Effector CD8-positive, alpha-beta T cell (primary cell): ENCODE measurements at places on chromosomes 11 and 22.
A peak's percentile ranks its signal among the peaks of the same experiment; 100 is the strongest.

GRCh38 chr11:64585150-64585549, 5.9 kb upstream of the SLC22A12 start:
- no peak for DNase-seq

- no peak for DNase-seq
Measured at GRCh38 chr11:24271798-24272197, 225.1 kb upstream of the LUZP2 start.

GRCh38 chr11:1869427-1870325, 16.8 kb downstream of the LSP1 start:
- DNase-seq: no peak

GRCh38 chr11:19368726-19369375, 128.1 kb upstream of the E2F8 start:
- no peak for DNase-seq

DNA sequence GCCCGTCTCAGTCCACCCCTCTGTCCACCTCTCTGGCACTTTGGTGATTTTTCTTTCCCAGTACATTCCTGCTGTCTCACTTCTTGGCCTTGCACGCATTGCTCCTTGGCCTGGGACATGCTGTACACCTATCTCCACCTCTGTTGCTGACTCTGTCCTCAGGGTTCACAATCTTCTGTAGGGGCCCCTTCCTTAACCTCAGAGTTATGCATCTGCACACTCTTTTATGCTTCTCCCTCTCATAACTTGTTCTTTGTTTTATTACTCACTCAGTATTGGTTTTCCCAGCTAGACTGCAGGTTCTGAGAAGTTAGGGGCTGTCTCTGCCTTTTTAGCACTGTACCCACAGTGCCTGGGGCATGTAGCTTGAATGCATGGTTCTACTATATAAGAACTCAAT, 139.1 kb upstream of the MTMR2 start:
- DNase-seq: no peak

- no peak for DNase-seq
Measured at GRCh38 chr22:30004694-30005093, 75.6 kb upstream of the HORMAD2 start.

DNA sequence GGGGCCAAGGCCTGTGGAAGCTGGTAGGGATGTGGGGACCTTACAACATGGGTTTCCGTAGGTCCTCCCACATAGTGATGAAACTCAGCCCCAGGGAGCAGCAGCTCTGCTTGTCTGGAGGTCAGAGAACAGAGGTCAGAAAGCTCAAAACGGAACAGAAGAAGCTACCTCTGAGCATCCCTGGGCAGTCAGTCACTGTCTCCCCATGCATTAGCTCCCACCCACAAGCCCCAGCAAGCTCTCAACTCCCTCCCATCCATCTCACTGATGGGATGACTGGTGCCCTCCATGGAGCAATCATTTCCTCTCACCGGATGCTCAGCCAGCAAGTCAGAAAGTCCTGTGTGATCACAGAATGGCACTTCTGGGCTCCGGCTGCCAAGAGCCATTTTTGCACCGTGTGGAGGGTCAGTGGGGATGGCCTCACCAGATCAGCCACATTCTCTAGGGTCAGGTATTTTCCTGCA, 1.9 kb downstream of the TPP1 start:
- DNase-seq: no peak

DNA sequence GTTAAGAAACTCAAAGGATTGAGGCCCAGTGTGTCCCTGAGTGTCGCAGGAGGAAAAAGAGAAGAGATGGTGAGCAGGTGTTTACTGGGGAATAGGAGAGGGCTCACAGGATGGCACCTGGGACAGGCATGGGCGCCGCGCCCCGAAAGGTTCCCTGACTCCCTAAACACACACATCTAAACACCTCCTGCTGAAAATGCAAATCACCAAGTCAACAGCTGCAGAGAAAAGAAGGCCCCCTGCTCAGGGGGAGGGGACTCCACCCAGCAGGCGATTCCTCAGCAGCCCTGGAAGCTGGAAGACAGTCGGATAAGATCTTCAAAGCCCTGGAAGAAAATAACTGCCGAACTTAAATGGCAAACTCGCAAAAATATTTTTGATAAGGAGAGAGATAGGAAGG, 377.2 kb downstream of the BRD1 start:
- no peak for DNase-seq

DNA sequence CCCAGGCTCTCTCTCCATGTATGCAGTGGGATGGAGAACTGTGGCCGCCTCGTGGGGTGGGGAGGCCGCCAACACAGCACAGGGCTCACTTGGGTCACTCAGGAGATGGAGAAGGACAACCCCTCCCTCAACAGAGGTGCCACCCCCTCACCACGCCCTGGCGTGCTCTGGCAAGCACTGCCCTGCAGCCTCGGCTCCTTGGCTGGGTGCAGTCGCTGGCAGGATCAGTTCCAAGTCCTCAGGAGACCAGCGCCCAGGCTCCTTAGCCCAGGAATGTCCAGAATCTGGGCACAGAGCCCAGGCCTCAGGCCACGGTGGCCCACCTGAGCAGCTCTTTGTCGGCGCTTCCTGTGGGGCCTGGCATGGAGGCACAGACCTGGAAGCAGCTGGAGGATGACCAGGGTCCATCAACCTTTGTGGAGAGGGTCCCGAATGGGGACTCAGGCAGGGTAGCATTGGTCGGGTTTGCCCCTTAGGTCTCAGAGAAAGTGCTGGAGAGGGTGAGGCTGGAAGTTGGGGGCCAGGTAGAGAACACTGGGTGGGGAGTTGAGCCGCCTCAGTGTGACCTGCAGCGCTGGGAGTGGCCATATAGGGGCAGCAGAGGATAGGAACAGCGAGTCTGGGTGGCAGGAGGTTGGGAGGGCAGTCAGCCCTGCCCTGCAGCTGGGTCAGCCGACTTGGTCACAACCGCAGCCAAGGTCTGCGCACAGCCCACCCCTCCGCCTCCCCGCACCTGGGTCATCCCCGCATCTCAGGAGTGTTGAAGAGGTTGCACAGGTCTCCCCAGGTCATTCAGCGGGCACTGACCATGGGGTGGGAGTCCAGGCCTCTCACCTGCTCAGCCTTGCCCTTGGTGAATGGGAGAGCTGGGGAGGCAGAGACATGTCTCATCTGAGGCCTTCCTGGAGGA, 8.2 kb downstream of the SUSD2 start:
- DNase-seq: no peak

- no peak for DNase-seq
Measured at GRCh38 chr11:123491241-123491640, 61.2 kb downstream of the GRAMD1B start.

- DNase-seq: no peak
Measured at GRCh38 chr11:125514336-125515101, 18.5 kb upstream of the FEZ1 start.

- DNase-seq: no peak
Measured at GRCh38 chr11:94806419-94806818, 38.3 kb downstream of the AMOTL1 start.

GRCh38 chr22:19121631-19122142, 525 bp downstream of the DGCR2 start:
- DNase-seq: peak; percentile 33

GRCh38 chr22:38974170-38974825, 7.8 kb upstream of the APOBEC3B start:
- no peak for DNase-seq

- DNase-seq: no peak
Measured at GRCh38 chr22:42256930-42257329, 13.5 kb downstream of the TCF20 start.

- no peak for DNase-seq
Measured at GRCh38 chr22:29477723-29478318, 2.2 kb upstream of the NEFH start.

GRCh38 chr11:124499711-124500110, 43.7 kb downstream of the OR8B12 start:
- no peak for DNase-seq

GRCh38 chr11:5153574-5154431, 754 bp downstream of the OR52A1 start:
- no peak for DNase-seq

- no peak for DNase-seq
Measured at GRCh38 chr22:38468443-38469305, 778 bp downstream of the KDELR3 start.

GRCh38 chr11:70747285-70747684, 349.0 kb downstream of the CTTN start:
- no peak for DNase-seq

- DNase-seq: no peak
Measured at GRCh38 chr11:1281326-1281973, 28.0 kb downstream of the TOLLIP start.

- no peak for DNase-seq
Measured at GRCh38 chr22:16699326-16699725, 106.7 kb upstream of the CCT8L2 start.

DNA sequence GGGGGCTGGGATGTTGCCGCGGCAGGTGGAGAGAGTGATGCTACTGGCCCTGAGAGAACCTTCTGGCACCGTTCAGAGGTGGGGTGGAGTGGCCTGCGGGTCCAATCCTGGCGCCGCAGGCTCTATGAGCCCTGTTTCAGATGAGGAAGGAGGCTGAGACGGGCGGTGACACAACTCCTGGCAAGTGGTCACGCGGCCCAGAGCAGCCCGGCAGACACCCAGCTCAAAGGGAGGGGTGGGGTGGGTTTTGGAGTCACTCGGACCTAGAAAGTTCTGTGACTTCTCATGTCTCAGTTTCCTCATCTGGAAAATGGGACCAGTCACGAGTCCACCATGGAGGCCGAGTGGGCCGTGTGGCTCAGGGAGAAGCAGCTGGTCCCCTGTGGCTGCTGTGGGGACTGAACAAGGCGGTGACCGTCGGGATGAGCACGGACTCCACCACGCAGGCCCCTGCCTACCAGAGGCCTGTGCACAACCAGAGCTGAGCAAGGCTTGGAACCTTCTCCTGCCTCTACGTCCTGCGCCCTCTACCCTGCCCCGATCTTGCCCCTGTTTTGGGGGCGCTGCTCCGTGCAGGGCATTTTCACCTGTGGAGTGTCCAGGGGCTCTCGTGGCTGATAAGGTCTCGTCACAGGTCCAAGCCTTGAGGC, 3.7 kb downstream of the TSPO start:
- no peak for DNase-seq

DNA sequence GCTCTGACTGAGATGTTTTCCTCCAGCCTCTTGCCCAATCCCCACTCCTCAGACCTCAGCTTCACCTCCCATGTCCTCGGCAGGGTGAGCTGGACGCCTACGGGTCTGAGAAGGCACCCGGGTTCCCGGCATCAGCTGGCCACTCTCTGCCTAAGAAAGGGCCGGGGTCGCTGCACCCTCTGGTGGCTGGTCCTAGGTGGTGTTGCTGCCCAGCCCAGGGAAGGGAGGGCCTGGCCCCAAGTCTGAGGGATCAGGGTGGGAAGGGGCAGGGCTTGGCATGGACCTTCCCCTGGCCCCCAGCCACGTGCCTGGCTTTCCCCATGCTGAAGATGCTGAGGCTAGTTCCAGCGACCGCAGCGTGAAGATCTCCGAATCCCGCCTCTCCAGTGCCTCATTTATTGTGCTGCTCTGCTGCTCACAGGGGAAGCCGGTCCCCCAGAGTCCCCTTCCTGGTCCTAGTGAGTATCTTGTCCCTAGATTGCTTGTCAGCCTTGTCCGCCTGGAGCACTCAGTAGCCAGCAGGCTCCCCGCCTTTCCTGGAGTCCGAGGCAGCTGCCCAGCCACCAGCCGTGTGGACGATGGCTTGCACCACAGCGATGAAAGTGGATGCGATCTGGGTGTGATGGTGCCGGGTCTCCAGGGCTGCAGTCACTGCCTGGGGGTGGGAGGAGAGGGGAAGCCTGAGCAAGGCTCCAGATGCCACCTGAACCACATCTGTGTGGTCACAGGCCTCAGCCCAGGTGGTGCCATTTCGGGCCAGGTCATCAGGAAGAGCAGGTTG, 2.9 kb upstream of the GGT5 start:
- peak; percentile 26 for DNase-seq

DNA sequence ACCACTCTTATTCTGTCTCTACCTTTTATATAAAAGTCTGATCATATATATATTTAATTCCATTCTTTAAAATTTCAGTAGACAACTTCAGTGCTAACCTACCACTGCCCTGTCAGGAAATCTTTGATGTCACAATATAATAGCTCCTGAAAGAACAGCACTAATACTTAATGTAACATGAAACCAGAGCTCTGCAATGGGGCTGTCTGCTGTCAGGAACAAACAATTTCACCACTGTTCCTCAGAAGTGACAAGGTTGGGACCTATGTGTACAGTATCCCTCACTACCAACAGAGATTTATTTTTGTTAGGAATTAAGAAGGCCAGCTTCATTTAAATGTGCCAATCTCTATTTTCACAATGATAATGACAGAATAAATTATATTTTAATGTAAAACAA, 165.5 kb upstream of the C11orf58 start:
- no peak for DNase-seq

- no peak for DNase-seq
Measured at GRCh38 chr22:47159592-47159991, 397.1 kb downstream of the TBC1D22A start.

GRCh38 chr22:26974914-26975803, 317.8 kb downstream of the MIAT start:
- DNase-seq: no peak

DNA sequence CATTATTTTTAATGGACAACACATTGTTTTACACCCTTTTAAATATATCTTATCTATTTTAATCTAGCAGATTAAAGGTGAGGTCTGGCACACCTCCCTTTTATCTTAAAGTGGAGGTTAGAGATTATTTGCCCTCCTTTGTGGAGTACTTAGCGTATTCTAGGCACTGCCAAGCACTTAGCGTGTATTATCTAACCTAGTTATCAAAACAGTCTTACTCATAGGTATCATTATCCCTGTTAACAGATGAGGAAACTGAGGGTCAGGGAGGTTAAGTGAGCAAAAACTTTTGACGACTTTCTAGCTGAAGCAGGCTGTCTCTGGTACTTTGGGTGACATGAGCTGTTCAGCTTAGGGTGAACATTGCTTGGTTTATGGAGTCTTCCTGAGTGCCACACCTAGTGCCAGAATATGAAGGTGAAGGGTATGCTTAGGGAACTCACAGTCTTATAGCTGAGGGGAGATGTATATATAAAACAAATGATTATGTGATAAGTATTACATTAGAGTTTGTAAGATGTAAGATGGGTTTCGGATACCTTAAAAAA, 55.0 kb downstream of the ZNRF3 start:
- DNase-seq: no peak

DNA sequence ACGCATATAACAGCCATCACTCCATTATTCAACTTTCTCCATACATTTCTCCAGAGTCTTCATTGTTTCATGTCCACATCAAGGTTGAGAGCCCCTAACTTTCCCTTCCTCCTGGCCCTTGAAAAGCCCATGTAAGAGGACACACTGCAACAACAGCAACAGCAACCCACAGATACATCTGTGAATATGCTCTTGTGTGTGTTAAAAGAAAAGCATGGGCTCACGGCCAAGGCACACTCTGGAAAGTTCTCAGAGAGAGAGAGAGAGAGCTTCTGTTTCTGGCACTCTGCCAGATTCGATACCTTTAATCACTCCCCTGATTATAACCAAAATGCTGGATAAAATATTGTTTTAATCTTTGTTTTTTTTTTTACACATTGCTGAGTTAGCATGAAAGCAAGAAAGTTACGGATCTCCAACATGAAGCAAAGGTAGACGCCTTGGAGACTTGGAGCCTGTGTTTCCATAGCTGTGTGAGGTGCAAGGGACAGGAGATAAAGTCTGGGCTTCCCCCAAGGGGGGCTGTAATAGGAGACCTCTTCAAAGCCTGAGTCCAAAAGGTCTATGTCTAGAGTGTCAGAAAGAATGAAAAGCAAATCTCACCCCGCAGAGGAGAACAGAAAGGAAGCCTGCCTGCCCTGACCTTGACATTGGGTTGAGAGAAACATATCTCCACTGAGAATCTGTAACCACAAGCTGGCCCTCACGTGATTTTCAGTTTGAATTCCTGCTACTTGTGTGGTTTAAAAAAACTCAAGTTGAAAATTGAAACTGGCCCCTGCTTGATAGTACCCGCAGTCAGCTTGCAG, 33.7 kb upstream of the MPPED1 start:
- no peak for DNase-seq

GRCh38 chr11:124898711-124899110, 1.0 kb upstream of the ROBO4 start:
- no peak for DNase-seq
